ENCODE measurements at places on chromosomes 1 and 21. TPM values are rescaled to one million over a fixed set of nuclear protein-coding genes. Genes with fewer than 3 reads are reported as not detected.

PCNX2 gene
- 23.9 TPM for total RNA-seq

NFYC gene
- total RNA-seq, result 44.4 TPM

USP48 gene
- 22.9 TPM for total RNA-seq

TTC22 gene
- total RNA-seq, result not detected

DRAXIN gene
- total RNA-seq, result not detected

LAMC2 gene
- total RNA-seq, result 2.1 TPM

LIPI gene
- total RNA-seq, result not detected

DIO1 gene
- not detected for total RNA-seq

ARHGEF2 gene
- total RNA-seq, result 548 TPM

GLIS1 gene
- total RNA-seq, result 0.08 TPM

CBS gene
- total RNA-seq, result 60.5 TPM

FBXO2 gene
- total RNA-seq, result 2.0 TPM

PHGDH gene
- 515 TPM for total RNA-seq

TNNT2 gene
- total RNA-seq, result 0.11 TPM

CACHD1 gene
- total RNA-seq, result 4.0 TPM

NECTIN4 gene
- 0.27 TPM for total RNA-seq

LRRC8B gene
- 1.7 TPM for total RNA-seq

LRRC8C gene
- total RNA-seq, result 1.4 TPM

OR2T35 gene
- total RNA-seq, result not detected

CSF3R gene
- not detected for total RNA-seq

IFI44L gene
- 0.34 TPM for total RNA-seq

NFASC gene
- total RNA-seq, result 3.4 TPM

KTI12 gene
- 23.7 TPM for total RNA-seq

ANGPTL3 gene
- not detected for total RNA-seq

PLD5 gene
- total RNA-seq, result 0.05 TPM

PRRX1 gene
- total RNA-seq, result 34.6 TPM

FAM89A gene
- total RNA-seq, result 23.8 TPM

CHIA gene
- not detected for total RNA-seq

VN1R5 gene
- total RNA-seq, result not detected

CFHR5 gene
- not detected for total RNA-seq

BARHL2 gene
- total RNA-seq, result not detected

KRTAP13-3 gene
- total RNA-seq, result not detected

Data from A375 (cell line).